Peyer's patch (tissue), 4 donors: ENCODE measurements at places on chromosomes 4 and X.

- DNase-seq, result no peak
Observed at GRCh38 chr4:166657261-166657660, 577.0 kb downstream of the SPOCK3 start.

- DNase-seq, result no peak
Observed at GRCh38 chrX:136597954-136598353, 50.0 kb upstream of the CD40LG start.

- no peak for DNase-seq
Observed at GRCh38 chr4:106454021-106454420, 85.4 kb upstream of the GIMD1 start.

- DNase-seq, result no peak
Observed at GRCh38 chrX:78595901-78596502, 63.1 kb downstream of the RTL3 start.

- no peak for DNase-seq
Observed at GRCh38 chr4:103757631-103758030, 37.8 kb upstream of the TACR3 start.

- DNase-seq, result no peak
Observed at GRCh38 chrX:21932292-21933002, 8.1 kb upstream of the SMS start.

DNA sequence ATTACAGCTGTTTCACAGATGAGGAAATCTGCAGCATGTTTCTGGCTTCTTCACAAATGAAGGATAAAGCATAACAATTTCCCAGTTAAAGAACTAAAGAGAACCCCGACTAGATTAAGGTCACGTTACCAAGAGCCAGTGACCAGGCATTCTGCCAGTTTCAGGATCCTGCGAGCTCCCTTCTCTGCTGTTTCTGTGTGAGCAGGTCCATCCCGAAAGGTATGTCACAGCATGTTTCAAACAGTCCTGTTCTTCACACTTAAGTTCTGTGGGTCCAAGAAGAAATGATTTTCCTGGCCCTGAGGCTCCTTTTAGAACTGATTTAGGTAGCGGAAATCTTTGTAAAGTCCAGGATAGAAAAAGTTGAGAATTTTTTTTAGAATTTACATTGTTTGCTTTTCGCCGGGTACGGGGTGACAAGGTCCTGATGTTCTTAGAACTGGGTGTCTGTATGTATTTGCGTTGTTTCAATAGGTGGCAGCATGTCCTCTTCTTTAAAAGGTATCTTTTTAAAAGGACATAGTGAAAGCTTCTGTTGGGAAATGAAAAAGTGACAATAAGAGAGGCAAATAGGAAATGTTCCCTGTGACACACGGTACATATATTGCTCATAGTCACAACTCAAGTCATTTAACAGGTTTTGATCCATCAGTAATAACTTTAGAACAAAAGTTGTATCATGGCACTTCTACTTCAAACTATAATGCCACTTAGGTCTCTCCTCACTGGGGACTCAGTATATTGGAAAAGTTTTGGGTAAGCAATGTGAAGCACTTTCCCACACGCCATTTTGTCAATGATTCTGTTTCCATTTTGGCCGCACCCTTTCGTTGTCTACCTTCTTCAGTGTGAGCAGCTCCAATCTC is 18.4 kb downstream of the IL21 start:
- DNase-seq, result no peak

- no peak for DNase-seq
Observed at GRCh38 chrX:150982235-150982787, 824 bp upstream of the HMGB3 start.

DNA sequence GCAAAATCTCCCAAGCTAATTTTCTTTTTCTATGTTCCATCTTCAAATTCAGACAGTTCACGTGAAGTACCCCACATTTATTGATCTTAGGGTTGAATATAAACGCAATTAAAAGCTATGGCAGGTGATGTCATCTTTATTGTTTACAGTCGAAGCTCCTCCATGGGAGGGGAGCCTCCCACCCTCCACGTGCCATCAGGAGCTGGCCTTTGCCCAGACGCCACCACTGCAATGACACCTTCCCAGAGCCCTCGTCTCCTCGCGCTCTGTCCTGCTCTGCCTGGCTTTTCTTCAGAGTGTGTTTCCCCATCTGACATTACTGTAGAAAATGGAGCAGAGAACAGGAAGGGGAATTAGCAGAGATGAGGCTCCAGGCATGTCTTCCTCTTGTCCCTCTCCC is 18.8 kb upstream of the CYP4V2 start:
- peak; percentile 60 for DNase-seq

DNA sequence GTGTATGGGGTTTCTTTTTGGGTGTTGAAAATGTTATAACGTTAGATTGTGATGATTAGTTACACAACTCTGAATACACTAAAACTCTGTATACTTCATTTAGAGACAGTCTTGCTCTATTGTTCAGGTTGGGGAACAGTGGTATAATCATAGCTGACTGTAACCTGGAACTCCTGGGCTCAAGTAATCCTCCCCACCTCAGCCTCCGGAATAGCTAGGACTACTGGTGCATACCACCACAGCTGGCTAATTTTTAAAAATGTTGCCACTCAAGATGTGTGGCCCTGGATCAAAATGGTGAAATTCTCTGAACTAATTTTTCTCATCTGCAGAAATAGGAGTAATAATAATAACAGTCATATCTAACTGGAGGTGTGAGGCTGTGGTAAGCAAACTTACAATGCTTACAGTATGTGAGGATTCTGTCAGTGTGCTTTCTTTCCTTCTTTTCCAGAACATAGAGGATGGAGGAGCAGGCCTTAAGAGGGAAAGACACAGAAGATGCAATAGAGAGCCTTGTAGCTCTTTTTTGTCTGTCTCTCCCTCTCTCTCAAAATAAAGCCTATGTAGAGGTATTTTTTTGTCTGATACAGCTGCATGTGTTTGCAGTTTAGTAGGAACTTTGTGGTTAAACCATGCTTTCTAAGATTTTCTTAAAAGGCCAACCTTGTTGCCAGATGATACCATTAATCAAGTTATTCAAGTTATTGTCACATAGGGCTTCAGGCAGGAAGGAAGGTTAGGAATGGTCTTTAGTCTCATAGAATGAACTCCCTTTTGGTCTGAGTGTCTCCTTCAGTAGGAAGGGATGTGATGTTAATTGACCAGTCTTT is 7.5 kb downstream of the ADD1 start:
- DNase-seq, result no peak

DNA sequence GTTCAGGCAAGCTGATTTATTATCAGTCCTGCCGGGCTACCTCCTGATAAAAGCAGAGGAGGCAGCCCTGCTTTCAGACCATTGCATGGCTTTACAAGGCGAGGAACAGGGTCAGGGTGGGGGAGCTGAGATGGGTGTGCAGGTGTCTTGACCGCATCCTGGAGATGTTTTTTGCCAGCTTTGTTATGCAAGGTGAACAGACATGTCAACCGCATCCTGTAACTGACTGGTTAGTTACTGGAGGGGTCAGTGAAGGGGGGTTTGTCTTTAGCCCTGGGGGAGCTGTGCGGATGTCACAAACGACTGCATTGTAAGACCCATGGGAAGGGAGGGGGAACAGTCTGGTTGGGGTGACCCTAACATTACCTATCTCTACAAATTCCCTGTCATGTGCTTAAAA is 10.0 kb downstream of the ADAM29 start:
- DNase-seq, result peak; percentile 71

DNA sequence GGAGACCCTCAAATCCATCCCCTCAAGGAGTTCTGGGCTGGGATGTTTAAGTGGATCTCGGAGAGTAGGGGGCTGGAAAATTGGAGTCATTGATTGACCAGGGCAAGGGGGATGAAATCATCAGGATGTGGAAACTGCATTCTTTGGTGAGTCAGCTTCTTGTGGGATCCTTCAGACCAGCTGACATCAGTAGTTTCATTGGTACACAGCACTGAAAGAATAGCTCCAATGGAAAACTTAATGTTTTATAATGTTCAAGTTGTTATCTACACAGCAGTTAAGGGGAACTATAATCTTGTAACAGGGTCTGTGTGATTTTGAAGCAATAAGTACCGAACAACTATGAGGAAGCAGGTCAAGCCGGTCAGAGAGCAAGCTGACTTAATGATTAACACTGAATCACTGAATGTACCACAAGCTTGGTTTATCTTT is 506.1 kb downstream of the RPA4 start:
- no peak for DNase-seq

DNA sequence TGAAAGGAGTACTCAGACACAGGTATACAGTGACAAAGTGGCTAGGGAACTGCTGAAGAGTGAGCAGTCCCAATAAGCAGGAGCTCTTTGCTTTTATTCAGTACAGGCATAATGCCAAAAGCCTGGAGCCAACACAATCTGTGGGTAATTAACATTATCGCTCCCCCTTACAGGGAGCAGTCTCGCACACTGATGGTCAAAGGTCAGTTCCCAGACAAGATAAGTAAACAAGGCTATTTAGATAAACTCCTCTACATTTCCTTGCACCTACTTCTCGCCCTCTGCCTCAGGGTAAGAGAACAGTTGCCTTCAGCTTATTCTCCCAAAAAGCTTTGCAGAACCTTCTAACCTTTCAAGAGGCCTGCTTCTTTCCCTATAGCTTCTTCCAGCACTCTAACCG is 73.9 kb upstream of the TAF9B start:
- no peak for DNase-seq

DNA sequence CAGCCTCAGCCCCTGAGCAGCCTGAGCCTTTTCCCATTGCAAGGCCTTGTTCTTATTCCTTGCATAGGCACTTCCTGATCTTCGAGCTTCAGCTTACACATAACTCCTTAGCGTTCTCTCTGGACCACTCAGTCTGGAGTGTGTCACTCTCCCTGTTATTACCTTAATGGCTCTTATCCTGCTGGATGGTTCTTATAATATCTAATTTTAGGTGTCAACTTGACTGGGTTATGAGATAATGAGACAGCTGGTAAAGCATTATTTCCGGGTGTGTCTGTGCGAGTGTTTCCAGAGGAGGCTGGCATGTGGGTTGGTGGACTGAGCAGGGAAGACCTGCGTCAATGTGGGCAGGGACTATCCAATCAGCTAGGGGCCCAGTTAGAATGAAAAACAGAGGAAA is 75.7 kb downstream of the HAUS3 start:
- DNase-seq, result no peak

DNA sequence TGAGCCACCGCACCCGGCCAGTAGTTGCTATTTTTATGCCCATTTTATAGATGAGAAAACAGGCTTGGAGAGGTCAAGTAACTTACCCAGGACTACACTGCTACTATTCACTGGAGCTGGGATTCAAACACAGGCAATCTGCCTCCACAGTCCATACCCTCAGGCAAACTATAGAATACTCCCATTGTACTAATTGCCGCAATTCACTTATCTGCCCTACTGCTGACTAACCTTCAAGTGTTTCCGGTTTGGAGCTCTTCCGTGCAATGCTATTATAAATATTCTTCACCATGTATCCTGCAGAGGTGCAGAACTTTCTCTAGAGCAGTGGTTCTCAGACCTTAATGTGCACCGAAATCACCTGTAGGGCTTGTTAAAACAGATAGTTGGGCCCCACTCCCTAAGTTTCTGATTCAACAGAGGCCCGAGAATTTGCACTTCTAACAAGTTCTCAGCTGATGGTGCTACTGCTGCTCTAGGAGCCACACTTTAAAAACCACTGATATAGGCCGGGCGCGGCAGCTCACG is 1.9 kb upstream of the G3BP2 start:
- DNase-seq, result no peak

DNA sequence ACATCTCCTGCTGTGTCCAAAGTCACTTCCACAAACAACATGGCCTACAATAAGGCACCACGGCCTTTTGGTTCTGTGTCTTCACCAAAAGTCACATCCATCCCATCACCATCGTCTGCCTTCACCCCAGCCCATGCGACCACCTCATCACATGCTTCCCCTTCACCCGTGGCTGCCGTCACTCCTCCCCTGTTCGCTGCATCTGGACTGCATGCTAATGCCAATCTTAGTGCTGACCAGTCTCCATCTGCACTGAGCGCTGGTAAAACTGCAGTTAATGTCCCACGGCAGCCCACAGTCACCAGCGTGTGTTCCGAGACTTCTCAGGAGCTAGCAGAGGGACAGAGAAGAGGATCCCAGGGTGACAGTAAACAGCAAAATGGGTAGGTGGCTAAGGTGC is 123.9 kb downstream of the PDLIM5 start:
- no peak for DNase-seq

DNA sequence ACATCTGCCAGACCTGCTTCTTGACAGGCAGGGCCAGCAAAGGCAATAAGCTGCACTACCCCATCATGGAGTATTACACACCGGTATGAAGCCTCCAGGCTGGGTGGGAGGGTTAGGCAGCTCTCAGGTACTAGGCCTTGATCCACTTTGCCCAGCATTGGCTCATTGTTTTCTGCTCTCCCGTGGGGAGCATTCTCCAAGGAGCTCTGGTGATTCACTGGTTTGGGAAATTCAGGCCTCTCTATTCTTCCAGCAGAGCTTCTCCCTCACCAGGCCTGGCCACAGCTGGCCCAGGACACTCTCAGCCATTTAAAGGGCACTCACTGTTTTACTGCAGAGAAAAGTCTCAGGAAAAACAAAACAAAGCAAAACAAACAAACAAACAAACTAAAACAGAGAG is 33.0 kb downstream of the DRP2 start:
- no peak for DNase-seq

DNA sequence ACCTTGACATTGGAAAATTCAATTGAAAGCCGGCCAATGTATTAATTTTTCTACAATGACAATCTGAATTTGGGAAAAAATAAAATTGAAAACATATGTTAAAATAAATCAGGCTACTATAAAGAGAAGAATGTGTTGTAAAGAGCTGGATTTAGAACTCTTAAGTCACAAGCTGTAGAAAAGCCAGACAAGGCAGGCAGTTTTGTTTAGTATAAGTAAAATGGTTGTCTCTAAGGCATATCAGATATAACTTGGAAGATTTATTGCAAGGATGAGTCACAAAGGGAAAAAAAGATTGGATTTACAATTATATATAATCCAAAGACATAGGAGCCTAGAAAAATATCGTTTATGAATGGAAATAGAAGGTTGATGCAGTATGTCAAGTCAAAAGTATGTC is 549.1 kb upstream of the EPHA5 start:
- DNase-seq, result no peak

- no peak for DNase-seq
Observed at GRCh38 chr4:63275491-63275890, 1133.8 kb downstream of the TECRL start.

DNA sequence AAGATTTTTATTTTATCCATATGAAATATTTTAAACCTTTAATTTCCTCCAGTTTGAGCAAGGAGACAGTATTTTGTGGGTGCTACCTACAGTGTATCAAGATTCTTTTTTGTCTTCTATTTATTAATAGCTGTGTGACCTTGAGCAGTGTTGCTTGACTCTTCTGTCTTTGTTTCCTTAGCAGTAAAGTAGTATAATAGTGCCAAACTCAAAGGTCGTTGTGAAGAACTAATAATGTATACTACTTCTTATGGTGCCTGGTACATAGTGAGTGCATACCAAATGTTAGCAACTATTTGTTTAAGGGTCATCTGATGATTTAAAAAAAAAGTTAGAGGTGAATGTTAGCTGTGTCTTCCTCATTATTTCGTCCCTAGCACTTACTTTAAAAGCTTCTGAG is 30.5 kb downstream of the SMARCAD1 start:
- no peak for DNase-seq
